Activated CD4-positive, alpha-beta T cell treated with anti-CD3 and anti-CD28 coated beads, Interleukin-2, amount 50 U/mL, for 4 hours (primary cell): ENCODE measurements at places on chromosomes 13 and 19.
A peak's percentile ranks its signal among the peaks of the same experiment; 100 is the strongest.

DNA sequence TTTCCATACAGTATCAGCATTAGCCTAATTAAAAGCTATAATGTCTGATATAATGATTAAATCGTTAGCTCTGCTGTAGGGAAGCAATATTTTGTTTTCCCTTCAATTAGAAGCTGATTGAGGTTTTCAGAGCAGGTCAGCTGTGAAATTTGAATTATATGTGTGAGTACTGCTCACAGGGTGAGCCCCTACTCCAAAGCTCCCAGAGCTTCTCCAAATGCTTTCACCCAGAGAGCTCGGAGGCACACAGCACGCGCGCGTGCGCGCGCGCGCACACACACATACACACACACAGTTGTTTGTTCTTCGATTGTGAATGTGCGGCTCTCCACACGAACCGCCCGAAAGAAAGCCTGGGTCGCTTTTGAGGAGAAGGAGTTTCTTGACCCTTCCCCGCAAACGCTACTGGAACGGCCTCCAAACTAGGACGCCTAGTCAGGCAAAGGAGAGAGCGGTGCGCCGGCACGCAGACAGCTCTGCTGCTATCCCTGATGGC, 4.8 kb upstream of the SOX1 start:
- no peak for DNase-seq

DNA sequence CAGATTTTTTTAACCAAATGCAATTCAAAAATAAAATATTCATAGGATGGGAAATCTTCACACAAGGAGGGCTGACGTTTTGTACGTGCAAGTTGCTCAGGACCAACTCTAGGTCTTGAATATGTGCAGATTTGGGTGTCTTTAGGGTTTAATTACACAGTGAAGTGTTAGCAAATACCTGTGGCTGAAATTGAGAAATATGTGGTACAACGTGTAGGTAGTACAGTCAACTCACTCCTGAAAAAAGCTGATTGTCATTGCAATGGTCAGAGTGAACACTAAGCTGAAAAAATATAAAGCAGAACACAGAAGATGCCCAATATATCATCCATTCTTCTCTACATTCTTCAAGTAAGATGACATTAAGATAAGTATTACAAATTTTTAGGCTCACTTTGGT, 314.3 kb downstream of the SLITRK1 start:
- DNase-seq: no peak

DNA sequence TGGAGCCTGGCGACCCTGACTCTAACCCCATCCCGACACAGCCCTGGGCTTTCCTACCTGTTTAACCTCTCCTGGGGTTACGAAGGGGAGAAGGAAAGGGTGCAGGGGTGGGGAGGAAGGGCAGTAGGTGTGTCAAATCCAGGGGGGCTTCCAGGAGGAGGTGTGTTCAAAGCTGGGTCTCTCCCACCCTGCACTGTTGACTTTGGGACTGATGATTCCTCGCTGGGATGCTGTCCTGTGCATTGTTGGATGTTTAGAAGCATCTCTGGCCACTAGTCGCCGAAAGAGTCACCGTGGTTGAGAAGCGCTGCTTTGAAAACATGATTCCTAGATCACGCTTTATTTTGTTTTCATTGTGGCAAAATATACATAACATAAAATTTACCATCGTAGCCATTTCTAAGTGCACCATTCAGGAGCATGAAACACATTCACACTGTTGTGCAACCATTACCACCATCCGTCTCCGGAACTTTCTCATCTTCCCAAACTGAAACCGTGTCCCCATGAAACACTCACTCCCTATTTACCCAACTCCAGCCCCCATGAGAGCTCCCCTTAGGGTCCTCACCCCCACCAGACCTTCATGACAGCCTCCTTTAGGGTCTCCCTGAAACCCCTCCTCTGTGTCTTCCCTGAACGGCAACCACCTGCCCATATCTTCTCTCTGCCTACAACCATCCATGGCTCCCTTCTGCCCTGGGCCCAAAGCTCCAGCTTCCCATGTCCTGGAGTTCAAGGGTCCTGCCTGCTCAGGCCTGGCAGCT, 4.4 kb upstream of the FCER2 start:
- DNase-seq: no peak

DNA sequence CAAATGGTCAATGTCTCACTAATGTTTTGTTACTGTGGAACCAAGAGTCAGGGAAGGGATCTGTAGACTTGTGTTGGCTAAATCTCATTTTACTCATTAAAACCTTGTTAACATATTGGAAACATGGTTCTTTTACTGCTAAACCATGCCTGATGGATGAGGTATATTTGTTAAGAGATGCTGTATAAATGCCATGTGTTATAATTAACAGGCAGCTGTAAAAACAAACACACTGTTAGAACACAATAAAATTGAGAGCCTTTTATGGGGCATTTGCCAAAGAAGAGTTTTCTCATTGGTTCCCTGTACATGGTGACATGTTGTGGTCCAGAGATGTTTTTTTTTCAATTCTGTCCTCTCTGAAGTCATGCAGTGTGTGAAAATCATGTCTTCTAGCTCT, 121.9 kb downstream of the ESD start:
- no peak for DNase-seq

DNA sequence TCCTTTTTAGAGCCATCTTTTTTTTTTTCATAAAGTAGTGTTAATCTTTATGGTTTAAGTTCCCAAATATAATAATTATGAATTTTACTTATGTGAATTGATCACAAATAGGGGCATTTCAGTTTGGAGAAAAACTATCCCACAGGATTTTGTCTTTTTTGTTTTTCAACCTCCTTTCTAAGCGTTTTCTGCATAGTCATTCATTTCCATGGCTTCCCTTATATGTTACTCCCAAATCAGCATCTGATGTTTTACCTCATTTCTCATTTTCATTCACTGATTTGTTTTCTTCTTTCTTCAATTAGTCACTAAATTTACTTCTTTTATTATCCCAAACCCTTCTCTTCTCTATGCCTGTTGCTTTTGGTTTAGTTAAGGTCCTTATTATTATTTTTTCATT, 24.7 kb downstream of the PDS5B start:
- no peak for DNase-seq

GRCh38 chr13:41332829-41333228, 21.8 kb downstream of the NAA16 start:
- no peak for DNase-seq

- DNase-seq: no peak
Observed at GRCh38 chr19:44890366-44891015, 563 bp upstream of the TOMM40 start.

GRCh38 chr13:79966493-79966895, 374.4 kb downstream of the SPRY2 start:
- no peak for DNase-seq

DNA sequence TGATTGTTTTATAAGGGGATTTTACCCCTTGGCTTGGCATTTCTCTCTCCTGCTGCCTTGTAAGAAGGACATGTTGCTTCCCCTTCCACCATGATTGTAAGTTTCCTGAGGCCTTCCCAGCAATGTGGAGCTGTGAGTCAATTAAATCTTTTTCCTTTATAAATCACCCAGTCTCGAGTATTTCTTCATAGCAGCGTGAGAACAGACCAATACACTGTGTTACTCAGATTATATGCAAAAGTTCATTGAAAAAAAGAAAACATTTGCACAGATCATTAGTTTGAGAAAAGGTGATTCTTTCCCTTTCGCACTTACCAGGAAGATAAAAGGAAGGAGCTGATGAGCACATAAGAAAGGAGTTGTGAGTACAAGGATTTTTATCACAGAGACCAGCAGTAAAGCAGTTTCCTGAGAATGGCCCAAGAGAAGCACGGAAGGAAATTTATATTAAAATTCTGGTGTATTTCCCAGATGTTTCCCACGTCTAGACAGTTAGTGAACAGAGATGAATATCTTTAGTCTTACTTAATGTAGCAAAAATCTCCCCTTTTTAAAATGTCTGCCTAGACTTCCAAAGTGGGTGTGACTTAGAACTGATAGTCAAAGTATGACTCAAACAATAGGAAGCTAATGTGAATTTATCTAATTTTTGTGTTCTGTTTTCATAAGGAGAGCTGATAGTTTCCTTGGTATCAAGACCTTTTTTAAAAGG, 431.8 kb upstream of the SGCG start:
- no peak for DNase-seq

DNA sequence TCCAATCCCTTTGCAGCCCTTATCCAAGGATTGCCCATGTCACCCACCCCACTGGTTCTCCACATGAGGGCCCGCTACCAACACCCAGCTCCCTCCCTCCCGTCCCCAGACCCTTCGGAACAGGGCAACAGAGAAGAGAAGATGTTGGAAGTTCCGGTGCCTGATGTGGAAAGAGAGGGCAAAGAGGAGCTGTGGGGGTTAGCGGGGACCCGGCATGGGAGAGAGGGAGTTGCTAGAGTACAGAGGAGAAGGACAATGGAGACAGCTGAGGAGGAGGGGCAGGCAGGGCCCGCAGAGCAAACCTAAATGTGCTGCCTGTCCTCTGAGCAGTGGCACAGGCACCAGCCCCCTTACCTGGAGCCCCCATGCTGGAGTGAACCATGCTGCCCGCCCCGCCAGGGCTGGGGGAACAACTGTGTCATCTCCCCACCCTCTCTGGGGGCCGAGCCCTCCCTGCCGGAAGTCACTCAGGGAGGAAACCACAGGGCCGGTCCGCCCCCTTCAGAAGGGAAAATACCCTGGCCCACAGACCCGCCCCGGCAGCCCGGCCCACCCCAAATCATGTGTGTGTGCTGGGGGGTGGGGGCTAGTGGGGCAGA, at the start of gene POU2F2:
POU2F2 (minus strand) TSS at position 417 of the 599 bp plus-strand sequence; CDS start at position 382, 35 bp downstream.
- DNase-seq: peak; percentile 90

DNA sequence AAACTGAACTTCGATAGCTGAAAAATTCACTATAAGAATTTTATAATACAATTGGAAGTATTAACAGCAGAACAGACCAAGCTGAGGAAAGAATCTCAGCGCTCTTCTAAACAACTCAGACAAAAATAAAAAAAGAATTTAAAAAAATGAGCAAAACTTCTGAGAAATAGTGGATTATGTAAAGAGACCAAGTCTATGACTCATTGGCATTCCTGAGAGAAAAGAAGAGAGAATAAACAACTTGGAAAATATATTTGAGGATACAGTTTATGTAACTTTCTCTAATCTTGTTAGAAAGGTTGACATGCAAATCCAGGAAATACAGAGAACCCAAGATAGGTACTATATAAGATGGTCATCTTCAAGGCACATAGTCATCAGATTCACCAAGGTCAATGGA, 25.4 kb downstream of the SLC25A15 start:
- no peak for DNase-seq

GRCh38 chr13:54705738-54706137, 1677.1 kb downstream of the OLFM4 start:
- DNase-seq: no peak

DNA sequence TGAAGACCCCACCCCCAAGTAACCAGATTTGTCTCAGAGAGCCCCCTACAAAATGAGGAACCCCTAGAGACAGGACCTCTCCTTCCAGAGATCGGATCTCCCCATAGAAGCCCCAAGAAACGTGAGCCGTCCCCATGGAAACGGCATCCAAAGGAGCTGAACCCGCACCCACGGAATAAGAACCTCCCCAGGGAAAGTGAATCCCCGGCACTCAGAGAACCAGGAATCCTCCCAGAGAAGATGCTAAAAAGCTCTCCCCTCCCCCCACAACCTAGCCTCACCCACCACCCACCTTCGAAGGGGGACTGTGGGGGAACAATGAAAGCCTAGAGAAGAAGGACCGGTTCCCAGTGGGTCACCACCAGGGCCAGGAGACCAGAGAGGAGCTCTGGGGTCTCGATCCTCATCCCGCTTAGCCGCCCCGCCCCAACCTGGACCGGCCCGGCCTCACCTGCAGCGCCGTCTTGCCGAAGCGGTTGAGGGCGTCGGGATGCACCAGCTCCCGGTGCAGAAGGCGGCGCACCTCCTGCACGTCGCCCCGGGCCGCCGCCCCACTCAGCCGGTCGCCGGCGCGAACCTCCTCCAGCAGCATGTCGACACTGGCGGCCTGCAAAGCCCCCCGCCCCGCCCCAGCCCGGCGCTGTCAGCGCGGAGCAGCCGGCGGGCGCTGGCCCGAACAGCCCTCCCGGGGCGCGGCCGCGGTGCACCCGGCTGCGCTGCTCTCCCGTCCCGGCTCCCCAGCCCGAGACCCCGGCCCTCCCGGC, 535 bp downstream of the CDKN2D start:
- peak; percentile 46 for DNase-seq

DNA sequence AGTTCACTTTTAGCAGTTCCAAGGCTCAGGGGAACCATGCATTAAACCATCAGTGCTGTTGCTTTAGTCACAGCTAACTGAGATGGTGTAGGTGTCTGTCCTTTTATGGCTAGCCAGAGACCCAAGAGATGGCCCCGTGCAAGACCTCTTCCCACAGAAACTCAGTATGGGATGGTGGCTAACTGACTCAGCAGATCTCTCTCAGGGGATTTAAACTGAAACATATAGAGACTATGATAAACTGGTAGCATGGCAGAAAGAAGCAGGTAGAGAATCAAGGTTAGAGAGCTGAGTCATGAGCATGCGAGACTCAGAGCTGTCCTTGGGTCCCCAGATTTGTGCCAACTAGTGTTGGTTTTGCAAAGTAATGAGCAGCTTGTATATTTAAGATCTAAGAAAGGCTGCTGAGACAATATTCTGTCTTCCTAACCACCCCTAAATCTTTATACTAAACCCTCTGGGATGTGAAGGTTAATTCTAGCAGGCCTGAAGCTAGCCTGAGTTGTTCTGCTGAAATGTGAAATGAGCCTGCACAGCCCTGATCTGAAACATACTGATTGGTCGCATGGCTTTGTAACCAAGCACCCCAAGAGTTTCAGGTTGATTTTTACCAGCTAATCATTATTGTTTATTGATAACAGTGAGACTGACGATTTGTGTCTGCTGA, 6.5 kb upstream of the SCEL start:
- no peak for DNase-seq

- no peak for DNase-seq
Observed at GRCh38 chr19:17737690-17738153, 13.6 kb upstream of the FCHO1 start.

- DNase-seq: no peak
Observed at GRCh38 chr19:4557144-4557970, 2.1 kb downstream of the SEMA6B start.

- DNase-seq: no peak
Observed at GRCh38 chr19:16618248-16618647, 9.8 kb downstream of the MED26 start.

- no peak for DNase-seq
Observed at GRCh38 chr13:72390909-72391308, 336.5 kb downstream of the MZT1 start.

- DNase-seq: peak; percentile 45
Observed at GRCh38 chr19:34217952-34218817, 36.2 kb upstream of the GARRE1 start.

DNA sequence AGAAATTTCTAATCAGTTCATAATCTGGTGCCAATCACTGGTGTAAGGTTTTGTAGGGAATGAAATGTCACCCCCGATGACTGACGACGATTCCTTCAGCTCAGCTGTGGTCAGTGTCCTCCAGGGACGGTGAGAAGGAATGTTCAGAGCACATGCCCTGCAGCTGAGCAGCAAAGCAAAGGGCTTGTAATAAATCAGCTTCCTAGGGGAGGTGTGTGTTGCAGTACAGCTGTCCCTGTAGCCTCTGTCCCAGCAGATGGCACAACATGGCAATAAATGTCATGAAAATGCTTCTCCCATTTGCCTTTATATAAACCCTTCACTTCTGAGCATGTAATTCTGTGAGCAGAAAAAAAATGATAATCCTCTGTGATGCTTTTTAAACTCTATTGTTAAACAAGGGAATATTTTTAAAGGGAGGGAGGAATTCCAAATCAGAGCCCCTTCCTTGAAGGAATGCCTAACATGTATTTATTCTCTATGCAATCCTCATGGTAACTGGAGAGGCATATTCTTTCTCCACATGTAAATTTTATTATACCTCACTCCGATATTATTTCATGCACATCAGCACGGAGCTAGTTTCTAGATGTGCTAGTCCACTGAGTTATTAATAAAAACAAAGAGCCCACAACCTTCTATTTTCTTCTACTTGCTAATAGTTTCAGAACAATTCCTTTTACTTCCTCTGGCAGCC, 102.5 kb downstream of the FAM216B start:
- DNase-seq: no peak
